Stimulated activated CD4-positive, alpha-beta T cell treated with anti-CD3 and anti-CD28 coated beads, Interleukin-2, amount 100 ng/mL, for 4 hours (primary cell): ENCODE measurements at places on chromosomes 7 and 10.

GRCh38 chr7:129100827-129101166 lies 43.7 kb upstream of the TSPAN33 start:
- no peak for DNase-seq

DNA sequence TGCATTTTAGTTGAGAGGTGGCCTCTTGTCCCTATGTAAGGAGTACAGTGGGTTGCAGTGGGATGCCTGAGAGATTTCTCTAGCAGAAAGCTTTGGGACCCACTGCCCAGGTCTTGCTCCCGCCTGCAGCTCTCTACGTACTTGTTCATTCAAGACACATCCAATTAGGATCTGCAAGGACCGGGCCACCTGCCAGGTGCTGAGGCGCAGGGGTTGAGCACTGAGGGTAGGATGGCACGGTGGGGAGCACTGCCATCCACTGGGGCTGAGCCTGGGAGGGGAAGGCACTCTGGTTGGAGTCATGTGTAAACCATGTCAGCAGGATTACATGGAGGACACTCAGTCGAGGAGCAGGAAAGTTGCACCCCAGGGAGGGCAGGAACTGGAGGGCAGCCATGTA lies 191.1 kb upstream of the GRB10 start:
- DNase-seq: no peak

- DNase-seq: no peak
These were observed 48.6 kb downstream of the MCU start for GRCh38 chr10:72740528-72740927.

GRCh38 chr7:82562716-82563404 lies 119.3 kb upstream of the CACNA2D1 start:
- DNase-seq: no peak

DNA sequence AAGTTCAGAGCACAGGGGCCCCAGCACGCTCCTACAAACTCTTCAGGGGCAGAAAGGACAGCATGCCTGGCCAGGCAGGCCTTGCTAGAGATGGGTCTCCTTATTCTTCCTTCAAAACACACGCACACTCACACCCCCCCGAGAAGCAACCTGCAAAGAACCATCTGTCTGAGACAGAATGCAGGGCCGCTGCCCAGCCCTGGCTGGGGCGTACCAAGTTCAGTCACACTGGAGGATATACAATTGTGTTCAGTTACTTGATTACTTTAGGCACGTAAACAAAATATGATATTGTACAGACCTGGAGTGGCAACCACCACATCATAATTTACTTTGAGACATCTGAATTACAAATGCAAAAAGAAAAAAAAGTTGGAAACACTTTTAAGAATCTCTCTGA lies 5.7 kb downstream of the FAM53B start:
- no peak for DNase-seq

DNA sequence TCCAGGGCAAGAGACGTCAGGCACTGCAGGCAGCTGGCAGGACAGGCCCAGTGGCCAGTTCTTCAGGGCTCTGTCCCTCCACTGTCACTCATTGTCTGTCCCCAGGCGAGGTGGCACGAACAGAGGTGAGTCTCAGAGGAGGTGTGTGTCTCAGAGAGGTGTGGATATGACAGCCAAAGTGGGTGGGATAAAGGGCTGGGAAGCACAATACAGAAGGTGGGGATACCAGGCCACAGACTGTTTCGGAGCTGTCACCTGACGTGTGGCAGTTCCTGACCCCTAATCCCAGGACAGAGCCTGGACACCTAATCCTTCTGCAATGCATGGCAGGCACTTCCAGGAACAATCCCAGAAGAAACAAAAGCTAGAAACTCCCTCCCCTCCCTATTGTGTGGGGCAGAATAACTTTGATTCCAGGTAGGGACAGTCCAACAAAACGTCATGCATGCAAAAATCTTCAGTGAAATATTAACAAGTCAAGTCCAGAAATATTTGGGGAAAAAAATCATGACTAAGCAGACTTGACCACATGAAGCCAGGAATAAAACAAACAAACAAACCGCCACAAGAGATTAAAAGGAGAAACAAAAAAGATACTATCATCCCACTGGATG lies 11.6 kb downstream of the KLRG2 start:
- DNase-seq: no peak

- no peak for DNase-seq
These were observed 6.3 kb upstream of the EMX2 start for GRCh38 chr10:117536072-117536865.

- no peak for DNase-seq
These were observed 612.9 kb downstream of the DNAJB6 start for GRCh38 chr7:157949711-157950110.

DNA sequence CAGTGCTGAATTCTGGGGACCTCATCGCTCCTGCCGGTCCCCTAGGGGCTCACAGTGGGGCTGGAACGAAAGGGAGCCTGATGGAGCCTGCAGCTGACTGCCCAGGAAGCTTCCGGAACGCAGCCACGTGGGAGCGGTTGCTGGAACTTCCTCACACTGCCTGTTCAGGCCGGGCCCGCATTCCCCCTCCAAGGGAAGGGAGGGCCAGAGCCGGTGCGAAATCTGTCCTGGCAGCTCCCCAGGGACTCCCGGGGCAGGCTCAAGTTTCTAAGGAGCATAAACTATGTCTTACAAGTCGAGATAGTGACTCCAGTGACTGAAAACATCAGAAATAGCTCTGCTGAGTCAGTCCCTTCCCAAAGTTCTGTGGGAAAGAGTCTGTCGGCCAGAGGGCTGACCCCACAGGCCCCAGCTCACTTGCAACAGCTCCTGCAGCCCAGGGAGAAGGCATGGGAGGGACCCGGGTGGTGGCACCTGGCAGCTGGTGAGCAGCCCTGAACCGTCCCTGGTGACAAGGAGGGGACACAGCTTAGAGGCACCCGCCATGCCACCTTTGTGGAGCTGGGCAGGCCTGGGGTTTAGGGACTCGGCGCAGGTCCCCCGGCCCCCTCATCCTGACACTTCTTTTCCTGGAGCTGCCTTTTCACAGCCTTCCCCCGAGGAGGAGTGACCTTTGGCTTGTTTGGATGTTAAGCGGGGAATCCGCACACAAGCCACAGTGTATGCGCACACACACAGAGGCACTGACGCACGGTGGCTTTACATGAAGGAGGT lies 47.6 kb downstream of the PDGFA start:
- DNase-seq: no peak

GRCh38 chr10:44558521-44558920 lies 173.6 kb upstream of the CXCL12 start:
- DNase-seq: no peak

GRCh38 chr10:78889536-78890063 lies 179.2 kb upstream of the ZMIZ1 start:
- DNase-seq: no peak

DNA sequence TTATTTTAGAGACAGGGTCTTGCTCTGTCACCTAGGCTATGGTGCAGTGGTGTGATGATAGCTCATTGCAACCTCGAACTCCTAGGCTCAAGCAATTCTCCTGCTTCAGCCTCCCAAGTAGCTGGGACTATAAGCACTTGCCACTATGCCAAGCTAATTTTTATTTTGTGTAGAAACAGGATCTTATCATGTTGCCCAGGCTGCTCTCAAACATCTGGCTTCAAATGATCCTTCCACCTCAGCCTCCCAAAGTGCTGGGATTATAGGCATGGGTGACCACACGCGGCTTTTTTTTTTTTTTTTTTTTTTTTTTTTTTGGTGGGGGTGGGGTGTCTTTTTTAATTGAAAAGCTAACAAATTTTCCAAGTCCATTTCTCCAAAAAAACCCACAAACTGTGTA lies 18.4 kb downstream of the HPS6 start:
- no peak for DNase-seq

DNA sequence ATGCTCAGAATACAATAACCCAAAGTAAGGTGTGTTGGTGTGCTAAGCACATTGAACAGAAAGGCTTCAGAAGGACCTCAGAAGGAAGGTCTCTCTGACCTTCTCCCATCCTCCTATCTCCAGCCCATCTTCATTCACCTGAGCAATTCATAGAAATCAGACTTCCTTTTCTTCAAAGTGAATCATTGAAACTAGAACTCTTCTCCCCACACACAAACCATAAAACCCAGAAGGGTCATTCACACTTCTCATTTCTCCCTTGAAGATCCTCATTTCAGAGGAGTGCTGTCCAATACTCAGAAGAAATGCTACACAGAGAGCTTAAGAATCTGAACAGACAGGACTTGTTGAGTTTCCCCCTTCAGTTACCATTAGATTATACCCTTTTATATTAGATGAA lies 89.5 kb downstream of the VWDE start:
- DNase-seq: no peak
